ENCODE measurements at places on chromosomes 16 and 17. TPM values are rescaled to one million over a fixed set of nuclear protein-coding genes. Genes with fewer than 3 reads are reported as not detected.
A peak's percentile ranks its signal among the peaks of the same experiment; 100 is the strongest.

CIBAR2 gene
- total RNA-seq: not detected

OR3A2 gene
- total RNA-seq: 0.43 TPM

SLC6A4 gene
- not detected for total RNA-seq

DNA sequence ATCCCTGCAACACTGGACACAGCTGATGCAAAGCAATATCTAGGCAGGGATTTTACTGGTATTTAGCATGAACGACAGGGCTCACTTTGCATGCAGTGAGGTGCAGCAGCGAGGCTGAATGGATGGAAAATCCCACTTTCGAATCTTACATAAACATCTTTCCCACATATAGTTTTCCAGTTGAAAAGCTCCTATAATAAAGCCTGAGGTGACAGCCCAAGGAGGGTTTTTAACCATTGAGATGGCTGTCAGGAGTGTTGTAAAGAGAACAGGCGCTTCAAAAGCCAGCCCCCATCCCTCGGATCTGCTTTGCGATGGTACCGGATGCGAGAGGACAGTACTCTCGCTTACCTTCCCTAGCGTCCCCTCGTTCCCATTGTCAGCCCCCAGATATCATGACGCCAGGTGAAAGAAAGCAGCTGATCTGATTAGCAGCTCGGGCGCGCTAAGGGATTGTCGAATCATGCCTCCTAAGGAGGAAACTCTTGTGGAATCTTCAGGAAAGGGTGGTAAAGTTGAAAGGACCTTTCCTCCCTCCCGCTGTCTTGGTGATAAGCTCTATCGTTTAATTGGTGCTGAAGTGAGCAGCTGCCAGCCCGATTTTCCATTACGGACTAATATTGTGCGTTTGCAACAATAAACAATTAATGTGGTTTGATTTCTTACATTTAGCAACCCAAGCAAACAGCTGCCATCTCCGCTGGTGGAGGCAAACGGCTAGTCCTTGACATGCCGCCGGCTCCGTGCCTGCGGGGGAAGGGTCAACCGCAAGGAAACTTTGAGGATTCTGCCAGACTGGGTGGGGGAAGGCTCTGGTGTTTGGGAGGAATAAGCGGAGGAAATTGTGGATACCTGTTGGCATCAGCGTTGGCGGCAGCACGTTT is 1.8 kb downstream of the CDH8 start:
- no peak for DNase-seq

DNA sequence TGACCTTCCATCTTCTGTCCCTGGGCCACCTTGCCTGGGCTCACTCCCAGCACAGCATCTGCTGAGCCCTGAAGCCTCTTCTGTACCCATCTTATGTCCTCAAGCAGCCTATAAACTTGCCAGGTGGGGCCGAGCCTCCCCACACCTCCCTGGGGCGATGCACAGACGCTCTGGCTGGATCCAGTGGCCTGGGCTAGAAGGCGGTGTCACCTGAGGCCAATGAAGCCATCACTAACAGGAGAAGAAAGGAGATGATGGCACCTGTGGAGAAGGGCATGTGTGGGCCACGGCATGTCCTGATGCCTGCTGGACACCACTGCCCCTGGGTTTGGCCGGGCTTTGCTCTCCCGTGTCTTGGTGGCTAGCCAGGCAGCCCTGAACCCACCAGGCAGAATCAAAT is 45.5 kb downstream of the PEMT start:
- DNase-seq: no peak

DNA sequence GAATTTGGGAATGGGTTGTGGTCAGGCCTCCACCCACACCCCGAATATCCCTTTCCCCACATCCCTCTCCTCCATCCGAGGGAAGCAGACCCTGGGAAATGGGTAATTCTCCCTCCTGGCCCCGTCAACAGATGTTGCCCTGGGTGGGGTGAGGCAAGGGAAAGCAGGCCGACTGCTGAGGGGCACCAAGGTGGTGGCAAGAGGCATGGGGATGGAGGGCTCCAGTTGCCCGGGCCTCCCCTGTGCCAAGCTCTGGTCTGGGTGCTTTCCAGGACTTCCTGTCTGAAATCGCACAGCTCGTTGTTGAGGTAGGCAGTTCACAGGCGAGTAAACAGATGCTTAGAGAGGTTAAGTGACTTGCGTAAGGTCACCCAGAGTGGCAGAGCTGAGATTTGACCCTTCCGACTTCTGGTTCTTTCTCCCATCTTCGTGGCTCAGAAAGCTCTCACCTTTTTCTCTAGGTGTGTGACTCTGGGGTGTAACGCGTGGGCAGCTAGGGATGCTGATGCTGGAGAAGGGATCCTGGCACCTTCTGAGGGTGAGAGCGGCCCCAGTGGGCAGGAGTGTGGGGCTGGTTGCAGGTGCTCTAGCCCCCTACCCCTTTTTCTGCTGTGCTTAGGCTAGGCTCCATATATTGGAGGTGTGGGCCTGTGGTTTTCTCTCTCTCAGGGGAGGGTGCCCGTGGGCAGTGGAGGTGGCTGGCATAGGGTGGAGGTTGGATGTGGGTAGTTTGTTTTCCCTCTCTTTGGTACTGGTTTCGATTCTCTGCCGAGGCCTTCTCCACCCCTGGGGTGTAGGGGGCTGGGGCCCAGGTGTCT is 17.2 kb downstream of the RARA start:
- DNase-seq: no peak

- peak; percentile 94 for DNase-seq
Observed at GRCh38 chr17:4143563-4144421, 795 bp downstream of the CYB5D2 start.

GRCh38 chr17:82816358-82816757 is 23.5 kb downstream of the ZNF750 start:
- peak; percentile 22 for DNase-seq

DNA sequence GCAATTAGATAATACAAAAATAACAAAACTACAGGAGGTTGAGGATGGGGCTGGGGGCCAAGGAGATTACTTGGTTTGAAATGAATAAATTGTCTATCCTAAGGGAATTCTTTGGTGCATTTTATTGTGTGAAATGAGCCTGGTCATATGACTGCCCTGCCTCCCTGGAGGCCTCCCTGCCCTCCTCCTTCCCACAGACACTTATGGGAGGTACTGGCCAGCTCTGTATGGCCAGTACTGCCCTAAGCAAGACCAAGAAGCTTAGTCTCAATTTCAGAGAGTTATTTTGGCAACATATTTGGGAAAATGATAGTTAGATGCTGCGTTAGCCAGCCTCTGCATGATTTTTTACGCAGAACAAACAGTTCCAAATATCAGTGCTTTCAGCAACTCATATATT is 511.9 kb downstream of the WWOX start:
- DNase-seq: no peak

All from fibroblast of villous mesenchyme (primary cell).